Left colon (tissue), 2 donors: ENCODE measurements at places on chromosomes 4 and X. TPM values are rescaled to one million over a fixed set of nuclear protein-coding genes. Genes with fewer than 3 reads are reported as not detected.
A peak's percentile ranks its signal among the peaks of the same experiment; 100 is the strongest.

- no peak for DNase-seq
Observed at GRCh38 chr4:68326141-68326540, 23.7 kb downstream of the YTHDC1 start.

- no peak for DNase-seq
Observed at GRCh38 chr4:3441501-3442459, at the start of gene HGFAC. Gene HGFAC, plus strand, starts transcription at chr4:3441968. Its CDS starts 34 bp downstream, at chr4:3442002.

DNA sequence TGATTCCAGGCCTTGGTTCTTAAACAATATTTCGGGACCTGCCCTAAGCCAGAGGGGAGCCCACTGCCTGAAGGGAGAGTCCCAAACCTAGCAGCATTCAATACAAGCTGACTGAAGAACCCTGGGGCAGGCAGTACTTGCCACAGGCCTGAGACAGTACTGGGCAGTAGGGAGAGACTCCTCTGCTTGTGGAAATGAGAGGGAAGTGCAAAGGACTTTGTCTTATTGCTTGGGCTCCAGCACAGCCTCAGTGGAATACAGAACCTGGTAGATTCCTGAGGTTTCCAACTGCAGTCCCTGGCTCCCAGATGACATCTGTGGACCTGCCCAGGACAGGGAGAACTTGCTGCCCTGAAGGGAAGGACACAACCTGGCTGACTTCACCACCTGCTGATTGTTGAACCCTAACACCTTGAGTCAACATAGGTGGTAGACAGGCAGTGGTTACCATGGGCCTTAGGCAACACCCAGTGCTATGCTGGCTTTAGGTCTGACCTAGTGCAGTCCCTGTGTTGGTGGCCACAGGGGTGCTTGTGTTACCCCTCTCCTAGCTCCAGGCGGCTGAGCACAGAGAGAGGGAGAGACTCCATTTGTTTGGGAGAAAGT, 20.3 kb upstream of the ABCG2 start:
- DNase-seq: no peak

DNA sequence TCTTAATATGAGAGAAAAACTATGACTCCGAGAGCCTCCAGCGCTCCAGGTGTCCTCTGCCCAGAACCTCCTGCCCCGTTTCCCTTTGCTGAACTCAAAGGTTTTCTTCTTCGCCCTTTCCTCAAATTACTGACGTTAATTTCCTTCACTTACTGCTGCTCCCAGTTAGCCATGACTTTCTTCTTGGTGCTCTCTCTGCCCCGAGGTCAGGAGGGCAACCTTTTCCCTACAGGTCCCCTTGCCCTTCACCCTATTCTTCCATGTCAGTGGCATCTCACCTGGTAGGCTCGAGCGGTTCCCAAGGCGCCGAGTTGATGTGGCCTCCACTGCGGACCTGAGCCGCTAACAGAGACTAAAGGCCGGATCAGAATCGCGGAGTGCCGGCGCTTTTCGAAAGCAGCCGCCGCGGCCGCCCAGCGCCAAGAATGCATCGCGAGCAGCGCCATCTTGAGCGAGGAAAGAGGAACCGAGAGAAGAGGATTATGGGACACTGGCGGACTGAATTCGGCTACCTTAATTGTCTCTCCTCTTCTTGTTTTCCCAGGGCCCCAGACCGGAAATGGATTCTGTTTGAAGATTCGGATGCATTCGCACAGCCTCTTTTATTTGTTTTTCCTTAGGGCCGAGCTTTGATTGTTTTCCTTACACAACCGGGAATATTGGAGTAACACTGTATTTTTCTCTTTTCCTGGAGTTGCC, at the start of gene ABCB7:
Gene ABCB7 (minus strand): TSS at position 457 of the 699 bp plus-strand sequence. CDS start 11 bp downstream, at position 446.
- peak; percentile 53 for DNase-seq

GRCh38 chr4:53963781-53964180, 100.6 kb downstream of the CHIC2 start:
- no peak for DNase-seq

DNA sequence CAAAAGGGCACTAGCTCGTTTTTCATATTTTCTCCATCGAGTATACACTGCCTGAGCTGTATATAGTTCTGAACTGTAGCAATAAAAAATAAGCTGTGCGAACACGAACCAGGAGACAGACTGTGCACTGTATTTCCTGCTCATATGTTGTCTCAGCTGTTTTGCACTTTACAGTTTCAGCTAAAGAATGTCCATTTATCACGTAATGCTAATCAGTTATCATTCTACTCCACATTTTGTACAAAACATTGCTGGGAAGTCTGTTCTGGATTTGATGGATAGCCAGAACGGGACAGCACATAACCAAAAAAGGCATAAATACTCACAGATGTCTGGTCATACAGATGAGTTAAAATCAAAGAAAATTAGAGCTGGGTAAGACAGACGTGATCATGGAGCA, 315.5 kb upstream of the ADGRL3 start:
- DNase-seq: no peak

DNA sequence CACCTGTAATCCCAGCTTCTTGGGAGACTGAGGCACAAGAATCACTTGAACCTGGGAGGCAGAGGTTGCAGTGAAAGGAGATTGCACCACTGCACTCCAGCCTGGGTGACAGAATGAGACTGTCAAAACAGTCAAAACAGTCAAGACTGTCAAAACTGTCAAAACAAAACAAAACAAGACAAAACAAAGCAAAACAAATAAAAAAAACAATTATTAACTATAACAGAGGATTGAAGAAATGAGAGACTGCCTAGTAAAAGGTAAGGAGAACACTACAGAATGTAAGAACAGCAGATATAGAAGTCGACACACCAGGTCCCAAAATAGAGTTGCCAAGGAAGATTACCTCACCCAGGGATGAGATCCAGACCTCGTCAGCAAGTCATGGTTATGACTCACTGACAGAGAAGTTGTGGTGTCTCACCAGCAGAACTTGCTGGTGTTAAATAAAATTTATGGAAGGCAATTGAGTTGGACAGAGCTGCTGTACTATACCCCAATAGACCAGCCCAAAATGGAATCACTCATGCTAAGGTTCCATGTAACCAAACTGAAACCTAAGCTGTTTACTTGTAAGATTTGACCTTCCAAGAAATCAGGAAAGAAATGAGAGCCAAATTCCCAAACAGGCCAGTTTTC, 32.1 kb upstream of the GK start:
- DNase-seq: no peak

- DNase-seq: no peak
Observed at GRCh38 chr4:134636338-134637051, 434.9 kb upstream of the PABPC4L start.

- no peak for DNase-seq
Observed at GRCh38 chr4:113837397-113837796, 75.9 kb upstream of the CAMK2D start.

GRCh38 chrX:41868392-41868977, 54.9 kb downstream of the CASK start:
- no peak for DNase-seq

DNA sequence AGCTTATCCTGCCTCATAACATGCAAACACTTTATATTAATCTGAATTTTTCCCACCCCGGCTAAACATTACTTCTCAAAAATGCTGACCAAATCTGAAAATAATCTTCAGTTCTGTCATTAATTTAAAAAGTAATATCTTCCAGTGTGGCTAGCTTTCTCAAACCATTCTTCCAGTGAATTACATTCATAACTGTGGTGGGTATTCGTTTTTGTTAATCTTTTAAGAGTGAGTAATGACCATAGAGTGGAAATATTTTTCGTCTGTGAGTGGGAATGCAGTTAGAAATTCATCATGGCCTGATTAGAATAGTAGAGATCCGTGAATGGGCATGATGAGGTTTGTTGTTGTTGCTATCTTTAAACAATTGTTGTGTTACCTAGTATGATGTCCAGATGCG, 138.6 kb upstream of the SFRP2 start:
- no peak for DNase-seq

DNA sequence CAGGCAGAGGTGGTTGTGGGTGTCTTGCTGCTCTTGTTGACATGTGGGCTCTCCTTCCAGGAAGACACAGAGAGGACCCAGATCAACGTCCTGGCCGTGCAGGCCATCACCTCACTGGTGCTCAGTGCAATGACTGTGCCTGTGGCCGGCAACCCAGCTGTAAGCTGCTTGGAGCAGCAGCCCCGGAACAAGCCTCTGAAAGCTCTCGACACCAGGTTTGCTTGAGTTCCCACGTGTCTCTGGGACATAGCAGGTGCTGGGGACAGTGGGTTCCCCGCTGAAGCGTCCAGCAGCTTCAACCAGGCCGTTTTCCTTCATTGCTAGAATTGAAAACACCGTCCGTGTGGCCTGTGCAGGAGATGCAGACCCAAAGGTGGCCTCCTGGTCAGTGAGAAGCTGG, 25.6 kb upstream of the MSANTD1 start:
- DNase-seq: no peak

- no peak for DNase-seq
Observed at GRCh38 chrX:153441981-153442380, 3.9 kb downstream of the TREX2 start.

DNA sequence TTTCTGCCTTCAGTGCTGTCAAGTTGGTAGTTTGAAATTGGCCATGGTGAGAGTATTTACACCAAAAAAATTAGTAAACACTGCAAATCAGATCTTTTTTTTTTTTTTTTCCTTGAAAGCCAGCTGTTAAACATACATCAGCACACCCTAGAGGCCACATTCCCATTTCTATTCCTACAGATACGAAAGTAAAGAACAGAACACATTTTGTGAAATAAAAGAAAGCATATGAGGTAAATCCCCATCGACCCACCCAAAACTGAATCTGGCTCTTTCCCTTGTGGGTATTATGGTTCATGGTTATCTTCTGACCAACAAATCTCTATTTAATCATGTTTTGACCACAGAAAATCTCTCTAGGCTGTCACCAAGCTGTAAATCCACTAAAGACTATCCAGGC, 41.8 kb upstream of the AP1AR start:
- no peak for DNase-seq

- DNase-seq: peak; percentile 20
Observed at GRCh38 chr4:183765251-183765911, 106.3 kb downstream of the TRAPPC11 start.

GRCh38 chrX:64975491-64975890, 759 bp downstream of the ZC4H2 start:
- DNase-seq: peak; percentile 44

GRCh38 chr4:155828628-155829027, 37.4 kb downstream of the ASIC5 start:
- no peak for DNase-seq

DNA sequence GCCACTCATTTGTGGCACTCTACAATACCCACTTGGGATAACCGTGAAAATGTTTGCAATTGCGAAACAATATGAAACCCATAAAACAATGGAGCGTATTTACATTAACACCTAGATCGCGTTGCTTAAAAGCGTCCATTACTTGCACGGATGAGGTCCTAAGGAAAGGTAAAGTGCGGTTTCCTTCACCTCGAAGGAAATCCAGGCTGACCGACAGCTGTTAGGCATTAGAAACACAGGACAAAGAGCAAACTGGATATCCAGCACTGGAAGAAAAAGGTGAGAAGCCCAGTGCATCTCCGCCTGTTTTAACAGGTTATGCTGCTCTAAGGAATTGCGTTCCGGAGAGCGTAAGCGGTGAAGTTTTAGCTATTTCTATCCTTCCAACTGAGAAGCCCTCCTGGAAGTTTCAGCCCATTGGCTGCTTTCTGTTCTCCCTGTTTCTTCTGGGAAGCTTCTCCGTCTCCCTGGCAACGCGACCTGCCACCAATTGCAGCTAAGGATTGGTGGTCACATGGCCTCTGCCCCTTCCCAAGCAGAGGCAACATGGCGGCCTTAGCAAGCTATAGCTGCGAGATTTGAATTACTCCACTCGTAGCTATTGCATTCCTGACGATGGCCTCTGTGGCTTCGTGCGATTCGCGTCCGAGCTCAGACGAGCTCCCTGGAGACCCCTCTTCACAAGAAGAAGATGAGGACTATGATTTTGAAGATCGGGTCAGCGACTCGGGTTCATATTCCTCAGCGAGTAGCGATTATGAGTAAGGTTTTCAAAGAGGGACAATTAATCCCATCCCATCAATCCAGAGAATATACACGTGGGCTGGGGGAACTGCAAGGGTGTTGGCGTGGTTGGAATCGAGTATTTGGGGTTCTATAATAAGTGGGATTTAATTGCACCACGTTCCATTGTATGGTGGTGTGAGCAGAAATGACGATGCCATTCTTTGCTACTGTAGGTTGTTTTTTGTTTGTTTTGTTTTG, at the start of gene INTU:
Gene INTU (plus strand): TSS at position 538 of the 984 bp plus-strand sequence. CDS start 78 bp downstream, at position 616.
- DNase-seq: peak; percentile 94

DNA sequence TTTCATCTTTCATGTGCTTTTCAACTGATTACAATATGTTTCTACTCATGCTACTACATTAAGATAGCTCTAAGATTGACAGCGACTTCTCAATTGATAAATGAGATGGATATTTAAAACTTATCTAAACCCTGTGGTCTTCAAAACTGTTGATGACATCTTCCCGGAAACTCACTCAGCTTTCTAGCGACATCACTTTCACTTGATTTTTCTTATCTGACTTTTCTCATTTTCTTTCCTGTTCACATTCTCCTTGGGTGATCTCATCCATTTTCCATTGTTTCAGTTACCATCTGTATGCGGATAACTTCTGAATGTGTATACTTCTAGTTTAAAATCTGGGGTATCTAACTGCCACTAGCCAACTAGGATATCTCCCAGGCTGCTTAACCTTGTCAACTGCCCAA, 3.1 kb downstream of the POLR2B start:
- no peak for DNase-seq

GRCh38 chr4:113987382-113987941, 8.0 kb upstream of the ARSJ start:
- no peak for DNase-seq

- no peak for DNase-seq
Observed at GRCh38 chr4:25844961-25845712, 17.7 kb downstream of the SEL1L3 start.

The TMEM129 gene
- 60.3 TPM for total RNA-seq

The CRLF2 gene
- total RNA-seq: 0.28 TPM

The NXF2B gene
- not detected for total RNA-seq

The ADGRG2 gene
- 0.34 TPM for total RNA-seq

The RNF150 gene
- 0.70 TPM for total RNA-seq

The FTSJ1 gene
- total RNA-seq: 25.1 TPM

The C4orf50 gene
- total RNA-seq: 0.09 TPM

The H2BW2 gene
- not detected for total RNA-seq

The EDA gene
- 2.3 TPM for total RNA-seq

The IGSF1 gene
- total RNA-seq: 0.11 TPM

The GYPB gene
- not detected for total RNA-seq

The HSFX4 gene
- not detected for total RNA-seq

The GAGE12F gene
- total RNA-seq: not detected

The VCX2 gene
- total RNA-seq: not detected

The RS1 gene
- total RNA-seq: not detected

The NIPAL1 gene
- total RNA-seq: 53.6 TPM

The GPR50 gene
- not detected for total RNA-seq

The CTAG1B gene
- total RNA-seq: not detected
